ENCODE measurements at places on chromosomes 3 and 15.

DNA sequence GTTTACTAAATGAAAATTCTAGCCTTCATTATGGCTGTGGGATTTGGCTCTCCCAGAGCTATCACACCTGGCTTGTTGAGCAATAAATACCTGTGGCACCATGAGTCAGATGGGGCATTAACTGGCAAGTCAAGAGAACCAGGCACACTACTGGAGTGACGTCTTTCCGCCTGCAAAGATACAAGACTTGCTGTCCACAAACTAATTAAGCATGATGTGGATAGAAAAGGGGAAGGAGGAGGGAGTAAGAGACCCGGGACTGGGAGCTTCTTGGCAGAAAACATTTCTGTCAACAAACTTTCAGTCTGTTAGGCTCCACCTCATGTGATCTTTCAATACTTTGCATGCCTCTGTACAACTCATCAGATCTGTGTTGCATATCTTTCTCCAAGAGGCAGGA is 56.5 kb downstream of the CLDN1 start:
- no peak for ATAC-seq

DNA sequence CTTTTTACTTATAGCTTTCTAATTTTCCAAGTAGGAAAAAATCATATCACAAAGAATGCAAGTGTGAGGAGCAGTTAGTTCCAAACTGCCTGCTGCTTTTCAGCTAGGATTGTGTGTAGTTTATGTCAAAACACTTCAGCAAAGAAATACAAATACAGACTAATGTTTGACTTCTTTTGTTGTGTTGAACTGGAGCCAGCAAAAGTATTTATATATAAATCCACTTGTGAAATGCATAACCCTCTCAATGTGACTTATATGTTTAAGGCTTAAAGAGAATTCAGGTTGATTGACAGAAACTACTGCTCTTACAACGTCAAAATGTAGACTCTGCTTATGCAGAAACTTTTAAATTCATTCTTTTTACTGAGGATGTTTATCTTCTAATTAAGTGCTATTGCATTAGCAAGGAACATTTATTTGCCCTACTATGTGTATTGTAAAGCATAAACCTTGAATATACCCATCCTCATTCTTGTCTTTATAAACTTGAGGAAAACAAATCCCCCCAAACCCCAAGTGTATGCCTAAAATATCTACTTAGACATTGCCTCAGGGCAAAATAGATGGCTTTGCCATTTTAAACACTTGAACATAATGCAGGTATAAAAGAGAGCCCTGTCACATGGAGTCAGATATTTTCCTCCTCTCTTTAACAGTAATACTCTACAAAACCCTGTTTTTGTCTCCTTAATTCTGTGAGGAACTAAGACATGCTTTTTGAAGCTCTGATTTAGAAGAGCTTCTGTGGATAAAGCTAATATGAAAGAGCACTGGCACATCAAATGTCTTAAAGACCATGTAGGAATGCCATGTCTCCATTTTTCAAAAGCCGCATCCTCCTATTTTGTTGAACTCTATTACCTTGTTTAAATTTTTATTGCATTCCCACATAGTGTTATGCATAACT is 302.8 kb upstream of the TBC1D5 start:
- no peak for ATAC-seq

- ATAC-seq: peak; percentile 28
Observed at GRCh38 chr15:31304751-31305365, 21.8 kb upstream of the KLF13 start.

- ATAC-seq: no peak
Observed at GRCh38 chr3:12316253-12316652, 27.4 kb downstream of the PPARG start.

DNA sequence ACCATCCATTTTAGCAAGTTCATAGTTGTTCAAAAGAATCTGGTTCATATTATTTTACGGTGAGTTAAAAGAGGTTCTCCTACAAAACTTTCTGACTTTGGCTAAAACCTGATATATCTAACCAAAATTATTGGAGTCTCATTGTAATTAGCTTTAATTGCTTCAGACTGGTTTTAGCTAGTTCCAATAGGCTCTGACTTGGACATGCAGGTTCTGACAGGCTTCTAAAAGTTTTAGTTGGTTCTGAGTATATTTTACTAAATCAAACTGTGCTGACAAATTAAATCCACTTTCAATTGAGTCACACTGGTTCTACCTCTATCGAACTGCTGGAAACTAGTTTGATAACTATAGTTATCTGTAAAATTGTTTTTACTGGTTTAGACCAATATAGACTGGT is 42.1 kb upstream of the RSL24D1 start:
- no peak for ATAC-seq

- ATAC-seq: no peak
Observed at GRCh38 chr3:72601060-72601459, 247.2 kb downstream of the SHQ1 start.

DNA sequence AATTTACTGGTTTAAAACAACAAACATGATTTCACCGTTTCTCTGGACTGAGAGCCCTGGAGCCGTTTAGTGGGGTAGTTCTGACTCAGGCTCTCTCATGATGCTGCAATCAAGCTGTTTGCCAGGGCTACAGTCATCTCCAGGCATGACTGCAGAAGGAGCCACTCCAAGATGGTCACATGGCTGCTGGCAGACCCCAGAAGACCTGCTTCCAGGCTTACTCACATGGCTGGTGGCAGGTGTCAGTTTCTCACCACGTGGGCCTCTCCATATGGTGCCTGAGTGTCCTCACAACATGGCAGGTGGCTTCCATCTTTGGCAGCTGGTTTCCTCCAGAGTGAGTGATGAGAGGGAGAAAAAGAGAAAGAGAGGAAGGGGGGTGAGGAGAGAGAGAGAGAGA is 378.3 kb upstream of the RGMA start:
- ATAC-seq: peak; percentile 15

DNA sequence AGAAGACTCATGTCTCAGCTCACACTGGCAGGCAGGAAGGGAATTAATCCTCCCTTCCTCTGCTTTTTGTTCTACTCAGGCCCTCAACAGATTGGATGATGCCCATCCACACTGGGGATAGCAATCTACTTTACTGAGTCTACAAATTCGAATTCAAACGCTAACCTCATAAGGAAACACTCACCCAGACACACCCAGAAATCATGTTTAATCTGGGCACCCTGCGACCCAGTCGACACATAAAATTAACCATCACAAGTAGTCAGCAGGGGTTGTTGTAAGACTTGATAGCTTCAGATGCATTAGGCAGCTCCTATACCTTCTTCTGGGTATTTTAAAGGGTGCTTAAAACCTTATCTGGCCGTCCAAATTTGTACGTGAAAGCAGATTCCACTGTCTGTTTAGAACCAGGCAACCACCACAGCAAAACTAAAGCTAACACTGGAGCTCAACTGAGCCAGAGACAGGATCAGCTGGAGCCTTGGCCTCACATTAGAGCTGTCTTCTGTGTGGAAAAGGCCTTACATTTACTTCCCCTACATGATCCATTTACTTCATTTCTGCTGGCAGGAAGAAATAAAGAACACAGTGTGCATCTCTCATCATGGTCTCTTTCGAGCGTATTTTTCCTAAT is 407.3 kb upstream of the PPP2R3A start:
- ATAC-seq: no peak

GRCh38 chr3:73449774-73450173 is 175.0 kb downstream of the PDZRN3 start:
- ATAC-seq: no peak

- no peak for ATAC-seq
Observed at GRCh38 chr3:107841831-107842230, 249.0 kb downstream of the CD47 start.

DNA sequence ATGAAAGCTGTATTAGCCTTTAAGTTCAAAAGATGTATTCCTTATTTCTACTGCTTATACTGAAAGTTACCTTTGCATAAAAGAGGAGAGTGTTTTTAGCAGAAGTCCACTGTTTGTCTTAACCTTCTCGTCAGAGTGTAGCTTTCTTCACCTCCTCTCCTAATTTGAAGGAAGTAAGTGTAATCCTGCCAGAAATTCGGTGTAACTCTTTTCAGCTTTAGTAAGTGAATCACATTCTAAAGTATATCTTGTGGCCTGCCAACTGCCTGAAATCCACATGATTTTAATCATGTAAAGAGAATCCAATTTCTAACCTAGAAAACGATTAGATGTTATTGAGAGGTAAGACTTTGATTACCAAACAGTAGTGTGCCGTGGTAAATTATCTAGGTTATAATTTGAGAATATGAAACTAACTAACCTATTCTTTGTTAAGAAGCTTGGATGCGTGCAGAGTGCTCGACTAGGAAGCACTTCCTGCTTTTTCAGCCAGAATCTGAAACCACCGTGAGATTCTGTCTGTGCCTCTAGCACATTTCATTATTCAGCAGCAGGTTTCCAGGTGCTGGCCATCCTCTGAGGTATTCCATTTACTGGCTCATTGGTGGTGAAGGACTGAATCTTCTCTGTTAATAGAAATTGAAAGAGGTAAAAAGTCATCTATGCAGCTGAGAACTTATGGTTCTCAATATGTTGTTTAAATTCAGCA is 7.5 kb downstream of the GYG1 start:
- no peak for ATAC-seq

DNA sequence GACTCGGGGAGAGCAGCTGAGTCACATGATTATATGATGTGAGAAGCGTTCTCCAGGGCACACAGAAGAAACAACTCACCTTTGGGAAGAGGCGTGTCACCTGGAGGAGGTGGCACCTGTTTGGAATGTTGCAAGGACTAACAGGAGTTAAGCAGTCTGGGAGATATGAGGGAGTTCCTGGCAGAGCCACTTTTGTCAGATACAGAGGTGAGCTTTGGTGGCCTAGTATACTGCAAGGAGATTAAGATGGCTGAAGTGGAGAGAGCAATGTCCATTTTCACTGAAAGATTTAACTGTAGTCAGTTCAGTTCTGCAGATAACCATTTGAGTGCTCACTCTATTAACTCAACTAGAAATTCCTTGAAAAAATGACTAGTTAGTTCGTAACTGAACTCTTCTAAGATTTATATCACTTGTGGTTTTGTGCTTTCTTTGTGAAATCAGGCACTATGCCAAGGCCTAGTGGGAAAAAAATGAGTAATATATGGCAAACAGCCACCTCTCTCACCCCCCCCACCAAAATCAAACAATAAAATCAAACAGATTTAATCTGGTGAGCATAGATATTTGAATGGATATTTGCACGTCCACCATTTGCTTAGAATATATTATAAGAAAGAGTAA is 61.3 kb downstream of the CRYBG3 start:
- no peak for ATAC-seq

DNA sequence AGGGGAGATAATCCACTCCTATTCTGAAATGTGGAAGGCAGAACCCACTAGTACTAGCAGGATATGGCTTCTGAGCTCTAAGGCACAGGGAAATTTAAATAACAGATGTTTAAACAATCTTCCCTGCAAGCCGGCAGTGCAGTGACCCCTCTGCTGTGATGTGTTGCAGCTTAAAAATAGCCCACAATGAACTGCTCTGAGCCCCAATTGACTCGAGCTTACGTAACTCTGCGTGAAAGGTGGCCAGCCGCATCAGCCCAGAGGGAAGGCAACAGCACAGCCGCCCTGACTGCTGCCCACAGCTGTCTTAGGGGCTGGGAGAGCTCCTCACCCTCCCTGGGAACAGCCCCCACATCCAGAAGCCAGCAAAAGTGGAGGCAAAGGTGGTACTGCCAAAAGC is 12.5 kb upstream of the CAMKV start:
- ATAC-seq: peak; percentile 57

GRCh38 chr15:65054333-65055200 is 9.4 kb downstream of the SLC51B start:
- ATAC-seq: peak; percentile 87

- ATAC-seq: no peak
Observed at GRCh38 chr3:18765662-18766061, 340.5 kb upstream of the SATB1 start.

DNA sequence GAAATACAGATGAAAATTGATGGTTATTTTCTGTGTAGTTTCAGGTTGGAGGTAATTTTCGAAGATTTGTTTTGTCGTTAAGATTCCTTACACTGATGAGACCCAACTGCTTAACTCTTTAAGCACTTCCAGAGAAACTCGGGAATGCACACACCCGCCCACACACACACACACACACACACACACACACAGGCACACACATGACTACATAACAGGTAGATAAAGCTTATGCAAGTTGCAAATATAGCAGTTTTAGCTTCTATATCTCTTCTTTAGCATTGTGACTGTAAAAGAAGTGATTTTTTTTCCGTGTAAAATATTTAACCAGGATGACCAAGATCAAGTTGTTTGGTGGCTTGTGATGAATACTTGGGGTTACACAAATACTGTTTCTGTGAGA is 294.9 kb upstream of the NR2F2 start:
- no peak for ATAC-seq

GRCh38 chr15:63783441-63783840 is 50.3 kb downstream of the HERC1 start:
- ATAC-seq: no peak

- no peak for ATAC-seq
Observed at GRCh38 chr3:147359177-147360050, 46.9 kb downstream of the ZIC4 start.

DNA sequence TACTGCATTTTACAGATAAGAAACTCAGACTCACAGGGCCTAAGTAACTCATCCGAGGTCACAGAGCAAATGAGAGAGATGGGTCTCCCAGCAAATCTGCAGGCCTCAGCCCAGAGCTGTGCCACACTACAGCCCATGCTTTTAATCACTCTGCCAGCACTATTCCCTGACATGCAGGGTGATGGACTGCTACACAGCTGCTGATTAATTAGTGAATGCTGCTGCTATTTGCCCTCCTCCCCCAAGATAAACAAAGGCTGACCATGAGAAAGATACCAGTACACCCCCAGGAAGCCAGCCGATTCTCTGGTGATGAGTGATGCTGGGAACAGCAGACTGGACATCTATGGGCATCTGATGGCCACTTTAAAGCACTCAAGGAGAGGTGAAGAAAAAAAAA is 39.3 kb downstream of the RFTN1 start:
- ATAC-seq: peak; percentile 65

GRCh38 chr3:24899901-24900603 is 405.4 kb upstream of the THRB start:
- ATAC-seq: peak; percentile 83

DNA sequence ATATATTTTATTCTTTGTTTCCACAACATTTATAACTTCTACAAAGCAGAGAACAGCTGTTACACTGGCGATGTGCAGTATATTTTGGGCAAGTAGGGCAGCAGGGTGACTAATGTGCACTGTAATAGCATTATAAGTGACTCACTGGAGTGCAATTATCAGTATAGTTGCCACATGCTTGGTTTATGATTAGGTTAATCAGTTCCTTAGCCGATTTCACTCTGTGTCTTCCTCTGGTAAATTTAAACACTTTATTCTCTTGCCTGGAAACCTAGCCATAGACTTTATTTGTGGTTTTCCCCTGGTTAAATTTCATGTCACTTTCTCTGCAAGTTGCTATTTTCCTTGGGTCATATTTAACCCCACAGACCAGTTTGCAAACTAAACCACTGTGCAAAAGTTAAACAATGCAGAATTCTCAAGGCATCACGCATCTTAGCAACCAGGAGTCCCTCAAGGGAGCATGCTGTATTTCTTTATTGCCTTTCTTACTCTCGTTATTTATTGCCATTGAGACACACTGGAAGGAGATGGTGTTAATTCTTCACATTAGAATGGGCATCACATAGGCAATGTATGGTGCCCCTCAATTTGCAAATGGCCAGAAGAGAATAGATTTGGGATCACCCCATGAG is 690.2 kb upstream of the DPPA4 start:
- ATAC-seq: peak; percentile 63

Data from motor neuron (in vitro differentiated cells).